ENCODE measurements at places on chromosomes 2 and 18.

DNA sequence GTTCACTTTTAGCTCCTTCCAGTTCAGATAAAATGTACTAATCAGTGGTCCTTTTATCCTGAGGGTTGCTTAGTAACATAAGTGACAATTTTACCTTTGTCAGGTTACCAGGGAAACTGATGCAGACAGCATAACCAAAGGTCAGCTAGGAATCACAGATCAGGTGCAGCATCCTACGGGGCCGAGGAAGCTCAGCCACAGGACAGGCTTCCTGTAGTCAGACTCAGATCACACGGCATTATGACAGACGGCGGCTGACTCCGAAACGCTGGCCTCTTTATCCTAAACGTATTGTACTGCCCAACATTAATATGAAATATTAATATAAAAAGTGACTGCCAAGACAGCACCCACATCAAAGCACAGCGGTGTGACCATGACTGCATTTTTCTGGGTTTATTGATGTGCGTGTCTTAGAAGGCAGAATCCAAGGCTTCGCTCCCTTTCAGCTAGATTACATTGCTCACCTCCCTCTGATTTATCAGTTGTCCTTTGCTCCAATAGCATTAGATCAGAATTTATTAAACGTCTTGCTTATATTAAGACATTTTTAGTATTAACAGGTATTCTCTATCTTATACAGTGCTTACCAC is 444.5 kb downstream of the CMPK2 start:
- no peak for DNase-seq

DNA sequence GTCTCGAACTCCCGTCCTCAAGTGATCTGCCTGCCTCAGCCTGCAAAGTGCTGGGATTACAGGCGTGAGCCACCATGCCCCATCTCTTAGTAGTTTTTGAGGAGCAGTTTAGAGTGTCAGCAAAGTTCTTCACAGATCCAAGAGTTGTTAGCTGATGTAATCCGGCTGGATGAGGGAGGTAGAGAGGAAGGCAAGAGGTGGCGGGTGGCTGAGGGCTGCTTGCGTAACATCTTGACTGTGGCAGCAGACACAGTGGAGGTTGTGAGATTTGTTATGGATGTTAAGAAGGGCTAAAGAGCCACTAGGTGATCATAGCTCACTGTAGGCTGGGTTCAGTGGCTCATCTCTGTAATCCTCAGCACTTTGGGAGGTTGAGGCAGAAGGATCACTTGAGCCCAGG is 19.5 kb upstream of the FAM136A start:
- no peak for DNase-seq

DNA sequence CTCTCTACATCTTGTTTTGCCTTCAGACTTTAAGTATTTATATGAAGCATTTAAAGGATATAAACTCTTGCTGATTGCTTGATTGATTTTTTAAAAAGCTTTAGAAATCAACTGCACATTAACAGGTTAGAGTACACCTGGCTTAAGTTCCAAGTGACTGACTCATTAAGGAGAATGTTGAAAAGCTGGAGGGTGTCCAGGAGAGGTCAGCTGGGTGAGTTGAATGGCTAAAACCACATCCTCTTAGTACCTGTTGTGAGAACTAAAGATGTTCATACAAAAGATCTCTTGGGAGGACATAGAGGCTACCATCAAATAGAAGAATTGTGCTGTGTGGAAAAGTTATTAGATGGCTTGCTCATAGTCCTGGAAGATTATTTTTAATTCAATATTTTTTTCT is 206.8 kb downstream of the TXNL1 start:
- DNase-seq: no peak

DNA sequence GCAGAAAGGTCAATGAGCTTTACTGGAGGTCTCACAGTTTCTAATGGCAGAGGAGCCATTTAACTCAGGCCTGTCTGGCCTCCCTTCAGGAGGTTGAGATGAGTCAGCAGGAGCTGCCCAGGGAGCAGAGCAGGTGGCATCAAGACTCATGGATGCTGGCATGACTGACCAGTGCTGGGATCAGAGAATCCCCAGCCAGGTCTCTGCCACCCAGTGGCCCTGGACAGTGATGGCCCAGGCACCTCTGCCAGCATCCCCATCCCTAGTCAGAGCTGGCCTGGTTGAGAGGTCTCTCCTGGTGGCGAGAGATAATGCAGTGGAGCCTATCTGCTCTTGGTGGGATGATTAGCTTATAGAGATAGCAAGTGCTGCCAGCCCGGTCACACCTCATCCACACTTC is 43.1 kb downstream of the GYPC start:
- no peak for DNase-seq

GRCh38 chr18:79427368-79428225 is 31.9 kb downstream of the NFATC1 start:
- DNase-seq: no peak

DNA sequence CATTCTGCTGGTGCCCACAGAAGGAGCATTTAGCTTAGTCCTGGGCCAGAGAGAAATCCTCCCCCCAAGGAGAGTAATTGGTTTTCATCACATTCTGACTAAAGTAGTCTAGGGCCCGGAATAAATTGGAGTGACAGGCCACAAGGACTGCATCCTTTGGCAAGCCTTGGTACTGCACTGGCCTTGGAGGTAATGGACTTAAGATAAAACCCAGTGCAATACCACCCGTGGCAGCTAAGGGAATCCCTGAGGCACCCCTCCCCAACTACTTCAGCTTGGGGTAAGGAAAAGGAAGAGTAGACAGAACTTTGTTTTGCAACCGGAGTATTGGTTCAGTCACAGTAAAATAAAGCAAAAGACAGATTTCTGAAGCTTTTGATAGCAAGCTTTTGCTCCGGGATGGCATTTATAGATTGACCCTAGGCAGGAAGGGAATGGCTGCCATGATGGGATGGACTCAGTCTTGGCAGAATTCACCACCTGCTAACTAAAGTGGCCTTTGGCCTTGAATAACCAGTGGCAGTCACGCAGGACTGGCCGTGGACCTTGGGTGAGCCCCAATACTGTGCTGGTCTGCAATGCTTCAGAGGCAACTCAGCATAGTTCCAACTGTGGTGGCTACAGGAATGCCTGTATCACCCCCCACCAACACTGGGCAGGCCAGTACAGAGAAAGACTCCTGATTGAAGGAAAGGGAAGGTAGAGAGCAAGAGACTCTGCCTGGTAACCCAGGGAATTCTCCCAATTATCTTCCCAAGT is 14.1 kb downstream of the ORC4 start:
- no peak for DNase-seq

DNA sequence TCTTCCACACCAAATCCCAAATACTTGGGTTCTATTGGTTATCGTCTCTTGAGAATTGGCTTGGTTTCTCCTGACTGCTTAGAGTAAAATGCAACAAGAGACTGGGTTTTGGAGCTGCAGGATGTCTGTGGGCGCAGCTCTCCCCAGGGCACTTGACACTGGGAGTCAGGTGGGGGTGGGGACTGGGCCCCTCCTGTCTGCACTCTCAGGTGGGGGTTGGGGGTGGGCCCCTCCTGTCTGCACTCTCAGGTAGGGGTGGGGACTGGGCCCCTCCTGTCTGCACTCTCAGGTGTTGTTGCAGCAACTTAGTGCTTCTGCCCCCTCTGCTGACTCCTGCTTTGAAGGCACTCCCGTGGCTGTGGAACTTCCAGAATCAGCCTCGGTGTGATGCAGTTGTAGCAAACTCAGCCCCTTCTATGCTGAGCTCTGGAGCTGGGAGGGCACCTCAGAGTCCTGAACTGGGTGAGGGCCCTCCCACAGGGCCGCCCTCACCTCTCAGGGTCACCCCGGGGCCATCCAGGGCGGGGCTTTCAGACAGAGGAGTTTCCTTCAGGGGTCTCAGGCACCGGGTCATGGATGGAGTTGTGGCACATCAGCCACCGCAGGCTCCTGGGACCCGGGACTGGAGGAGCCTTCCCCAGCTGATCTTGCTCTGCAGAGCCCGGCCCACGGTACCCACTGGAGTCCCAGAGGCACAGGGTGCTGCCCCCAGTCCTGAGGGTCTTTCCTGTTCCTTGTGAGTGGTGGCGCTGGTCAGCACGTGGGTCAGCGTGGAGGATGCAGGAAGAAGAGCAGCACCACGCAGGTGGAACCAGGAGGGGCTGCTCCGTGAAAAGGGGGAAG is 22.9 kb upstream of the CIDEA start:
- DNase-seq: no peak

- DNase-seq: no peak
These were observed 1704.8 kb upstream of the PIK3C3 start for GRCh38 chr18:40250236-40250635.

DNA sequence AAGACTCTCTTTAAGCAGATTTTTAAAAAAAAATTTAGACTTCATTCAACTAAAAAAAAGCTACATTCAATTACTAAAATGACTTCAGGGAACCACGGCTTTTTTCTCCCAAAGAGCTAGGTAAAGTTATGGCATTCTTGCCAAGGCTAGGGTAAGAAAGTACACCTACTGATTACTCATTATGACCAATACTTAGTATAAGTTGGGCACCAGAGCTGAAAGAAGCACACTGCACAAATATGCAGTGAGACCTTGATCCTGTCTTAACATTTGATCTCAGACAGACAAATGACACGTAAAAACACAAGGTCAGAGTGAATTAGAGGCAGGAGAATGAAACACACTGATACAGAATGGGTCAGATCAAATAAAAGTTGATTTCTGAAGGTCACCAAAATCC is 88.7 kb downstream of the THADA start:
- no peak for DNase-seq

DNA sequence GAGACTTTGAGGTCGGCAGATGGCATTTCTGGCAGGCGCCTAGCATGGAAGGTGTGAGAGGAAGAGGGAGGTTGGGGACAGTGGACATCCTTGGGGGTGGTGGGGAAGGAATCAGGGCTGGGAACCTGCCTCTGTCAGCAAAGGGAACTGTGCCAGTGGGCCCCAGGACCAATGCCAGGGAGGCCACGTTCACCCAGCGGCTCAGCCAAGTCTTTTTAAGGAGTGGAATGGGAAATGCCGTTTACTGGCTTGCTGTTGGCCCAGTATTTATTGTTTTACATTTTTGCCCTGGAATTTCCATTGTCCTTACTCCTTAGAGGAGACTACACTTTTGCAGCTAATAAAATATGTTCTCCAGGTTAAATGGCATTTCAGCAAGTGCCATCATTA is 135.2 kb downstream of the MCFD2 start:
- DNase-seq: no peak

- no peak for DNase-seq
These were observed 230.7 kb downstream of the AFF3 start for GRCh38 chr2:99911736-99912135.

DNA sequence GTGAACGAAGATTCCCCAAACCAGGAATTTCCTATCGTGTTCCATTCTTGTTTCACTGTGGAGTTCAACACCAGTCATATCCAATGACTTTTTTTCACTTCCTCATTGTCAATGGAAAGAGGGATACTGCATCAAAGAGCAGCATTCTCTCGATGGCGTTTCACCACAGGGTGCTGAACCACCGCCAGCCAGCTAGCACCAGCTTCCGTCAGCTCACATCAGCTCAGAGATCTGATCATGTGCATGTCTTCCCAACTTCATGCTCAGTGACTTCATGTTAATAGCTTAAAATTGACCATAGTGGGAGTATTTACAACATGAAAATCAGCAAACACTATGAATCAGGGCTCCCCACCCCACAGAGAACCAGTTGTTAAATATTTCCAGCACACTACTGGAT is 359.9 kb downstream of the TNS1 start:
- DNase-seq: no peak

GRCh38 chr2:122300758-122301157 is 545.3 kb downstream of the TSN start:
- DNase-seq: no peak

GRCh38 chr18:57768537-57769326 is 34.4 kb downstream of the ATP8B1 start:
- no peak for DNase-seq

- DNase-seq: no peak
These were observed 114.1 kb upstream of the NEDD4L start for GRCh38 chr18:57929922-57930321.

DNA sequence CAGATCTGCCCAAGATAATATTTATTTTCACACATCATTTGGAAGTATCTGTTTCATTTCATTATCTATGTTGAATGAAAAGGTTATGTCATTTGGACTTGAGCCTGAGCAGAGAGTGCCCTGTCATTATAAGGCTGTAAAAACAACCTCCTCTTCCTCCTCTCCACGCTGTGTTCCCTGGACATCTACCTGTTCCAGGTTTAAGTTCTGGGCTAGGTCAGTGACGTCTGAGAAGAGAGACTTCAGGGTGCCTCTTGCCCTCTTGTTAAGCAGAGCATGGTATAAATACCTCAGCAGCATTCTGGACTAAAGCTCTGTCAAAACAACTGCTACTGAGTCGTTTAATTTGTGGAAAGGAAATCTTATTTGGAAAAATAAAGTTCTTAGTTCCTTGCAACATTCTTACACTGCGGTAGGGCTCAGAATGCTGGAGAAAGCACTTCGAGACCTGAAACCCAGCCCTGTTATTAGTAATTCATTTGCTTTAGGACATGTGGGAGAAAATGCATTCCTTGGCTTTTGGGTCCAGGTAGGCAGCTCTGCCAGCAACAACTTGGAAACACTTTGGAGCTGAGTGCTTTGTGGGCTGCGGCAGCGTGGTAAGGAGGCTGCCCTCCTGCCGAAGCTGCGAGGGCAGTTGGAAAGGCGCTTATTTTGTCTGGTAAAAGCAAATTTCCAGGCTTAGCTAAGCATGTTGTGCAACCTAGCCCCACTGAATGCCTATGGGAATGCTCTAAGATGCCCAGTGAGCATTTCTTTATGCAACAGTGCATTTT is 91.8 kb upstream of the NEDD4L start:
- no peak for DNase-seq

- no peak for DNase-seq
These were observed 161.8 kb downstream of the PRKCE start for GRCh38 chr2:45813003-45813941.

DNA sequence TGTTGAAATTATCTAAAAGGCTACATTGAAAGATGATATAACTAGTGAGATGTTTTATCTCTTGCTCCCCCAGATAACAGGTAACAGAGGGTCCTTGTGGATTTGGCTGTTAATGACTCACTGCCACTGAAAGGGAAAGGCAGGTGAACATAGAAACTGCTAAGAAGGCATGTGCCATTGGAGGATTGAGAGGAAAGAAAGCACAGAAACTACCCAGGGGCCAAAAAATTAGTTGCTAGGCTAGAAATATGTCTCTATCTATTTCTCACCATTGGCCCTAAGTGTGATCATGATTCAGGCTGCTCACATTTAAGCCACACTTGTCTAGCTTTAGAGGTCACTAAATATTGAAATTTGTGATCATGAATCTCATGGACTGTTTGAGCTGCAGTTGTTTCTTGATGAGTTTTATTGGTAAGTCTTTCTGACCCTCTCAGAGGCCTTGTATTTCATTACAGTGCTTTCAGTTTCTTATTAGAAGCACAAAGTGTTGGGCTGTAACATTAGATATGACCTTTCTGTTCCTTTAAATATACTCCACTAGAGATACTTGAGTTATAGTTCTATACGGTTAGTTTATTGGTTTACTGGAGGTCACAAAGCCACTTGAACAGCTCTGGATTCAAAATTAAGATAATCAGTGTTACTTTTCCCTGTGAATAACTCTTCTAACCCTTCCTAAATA is 26.2 kb downstream of the NAB1 start:
- DNase-seq: no peak

Data from GM18507 (cell line).